A549 treated with Mapracorat at 1 μM for 4 hours (cell line): ENCODE measurements at places on chromosomes 1 and 21. TPM values are rescaled to one million over a fixed set of nuclear protein-coding genes. Genes with fewer than 3 reads are reported as not detected.

The TNFRSF4 gene
- 0.11 to 0.19 TPM (median 0.14 TPM) in 3 of 5 replicates, not detected in the others for total RNA-seq

The RIMS3 gene
- 0.97 to 1.3 TPM (median 1.1 TPM) in 5 replicates for total RNA-seq

The AVPR1B gene
- total RNA-seq = not detected in 5 replicates

The LCE1B gene
- total RNA-seq = not detected in 5 replicates

The CFHR1 gene
- 0.15 to 0.23 TPM in 2 of 5 replicates, not detected in the others for total RNA-seq

The CDK18 gene
- 0.66 to 2.3 TPM (median 1.2 TPM) in 5 replicates for total RNA-seq

The TXLNA gene
- total RNA-seq = 25.9 to 29.9 TPM (median 26.8 TPM) in 5 replicates

The VHLL gene
- total RNA-seq = not detected in 5 replicates

The TRIM33 gene
- total RNA-seq = 9.2 to 14.5 TPM (median 12.1 TPM) in 5 replicates

The UBAP2L gene
- total RNA-seq = 98.8 to 108 TPM (median 101 TPM) in 5 replicates

The AMPD1 gene
- not detected in 5 replicates for total RNA-seq

The MFAP2 gene
- total RNA-seq = 0.34 to 1.00 TPM (median 0.88 TPM) in 5 replicates

The CIART gene
- 1.5 to 3.1 TPM (median 1.7 TPM) in 5 replicates for total RNA-seq

The ADCY10 gene
- 0.04 to 0.21 TPM (median 0.04 TPM) in 3 of 5 replicates, not detected in the others for total RNA-seq

The GRHL3 gene
- total RNA-seq = 0.68 to 0.77 TPM (median 0.73 TPM) in 5 replicates

The ADAMTS4 gene
- 0.02 TPM in 1 of 5 replicates, not detected in the others for total RNA-seq

The CFAP45 gene
- total RNA-seq = 0.73 to 1.1 TPM (median 0.92 TPM) in 5 replicates

The LENEP gene
- total RNA-seq = 0.34 TPM in 1 of 5 replicates, not detected in the others

The LRRIQ3 gene
- total RNA-seq = 0.53 to 1.1 TPM (median 0.62 TPM) in 5 replicates

The RSPH1 gene
- 0.59 to 0.92 TPM (median 0.74 TPM) in 5 replicates for total RNA-seq

The PIGP gene
- 13.6 to 18.4 TPM (median 16.0 TPM) in 5 replicates for total RNA-seq

The UBL4B gene
- total RNA-seq = not detected in 5 replicates
